Esophagus squamous epithelium (tissue), 5 donors: ENCODE measurements at places on chromosomes 7 and 10.

- DNase-seq: no peak
These were observed 54.3 kb downstream of the SMKR1 start for GRCh38 chr7:129556607-129557133.

GRCh38 chr10:104577861-104578521 is 63.1 kb upstream of the SORCS3 start:
- no peak for DNase-seq

DNA sequence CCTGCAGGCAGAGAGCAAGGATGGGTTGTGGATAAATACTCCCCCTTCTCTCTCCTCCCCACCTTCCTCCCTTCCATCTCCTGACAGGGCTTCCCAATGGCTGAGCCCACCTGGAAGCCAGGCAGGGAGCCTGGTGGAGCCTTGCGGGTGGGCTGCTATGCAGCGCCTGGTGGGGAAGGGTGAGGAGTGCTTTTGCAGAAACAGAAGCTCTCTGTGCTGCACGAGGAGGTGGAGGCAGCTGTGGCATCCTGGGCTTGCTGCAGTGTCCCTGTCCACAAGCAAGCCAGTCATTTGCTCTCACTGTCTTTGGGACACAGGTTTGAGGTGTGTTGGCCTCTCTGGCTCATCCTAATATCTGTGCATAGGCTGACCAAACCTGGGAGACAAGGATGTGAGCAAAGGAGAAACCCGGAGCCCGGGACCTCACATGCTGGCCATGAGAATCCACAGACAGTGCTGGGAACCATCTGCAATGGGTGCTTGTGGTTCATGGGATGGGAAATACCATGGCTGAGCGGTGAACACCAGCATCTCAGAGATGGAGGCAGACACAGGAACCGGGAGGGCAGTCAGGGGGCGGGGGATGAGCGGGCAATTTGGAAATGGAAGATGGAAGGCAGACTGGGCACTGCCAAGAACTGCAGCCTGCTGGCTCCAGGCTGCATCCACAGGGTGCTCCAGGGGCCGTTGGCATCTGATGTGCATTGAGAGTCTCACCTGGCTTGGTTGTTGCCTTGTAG is 364.2 kb downstream of the GLRX3 start:
- DNase-seq: no peak

GRCh38 chr7:144497282-144497681 is 93.8 kb upstream of the NOBOX start:
- DNase-seq: no peak

- no peak for DNase-seq
These were observed 316.0 kb upstream of the AOAH start for GRCh38 chr7:37040330-37040729.

GRCh38 chr7:82789883-82790609 is 346.5 kb upstream of the CACNA2D1 start:
- no peak for DNase-seq

DNA sequence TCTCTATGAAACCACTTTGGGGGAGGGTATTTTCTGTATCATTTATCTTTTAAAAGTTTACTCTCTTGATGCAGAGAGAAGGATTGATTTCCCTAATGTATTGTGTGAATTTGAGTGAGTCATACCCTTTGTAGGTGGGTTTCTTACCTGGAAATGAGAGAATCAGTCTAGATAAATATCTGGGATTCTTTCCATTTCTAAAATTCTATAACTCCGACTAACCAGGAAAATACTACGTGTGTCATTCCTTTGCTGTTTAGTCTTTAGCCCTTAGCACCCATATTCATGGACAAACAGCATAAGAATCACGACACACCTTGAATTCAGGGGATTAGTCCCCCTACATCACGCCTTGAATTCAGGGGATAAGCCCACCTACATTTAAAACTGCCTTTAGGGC is 139.1 kb downstream of the GATA3 start:
- no peak for DNase-seq
